EL (cell line): ENCODE measurements at places on chromosomes 13 and 19.

DNA sequence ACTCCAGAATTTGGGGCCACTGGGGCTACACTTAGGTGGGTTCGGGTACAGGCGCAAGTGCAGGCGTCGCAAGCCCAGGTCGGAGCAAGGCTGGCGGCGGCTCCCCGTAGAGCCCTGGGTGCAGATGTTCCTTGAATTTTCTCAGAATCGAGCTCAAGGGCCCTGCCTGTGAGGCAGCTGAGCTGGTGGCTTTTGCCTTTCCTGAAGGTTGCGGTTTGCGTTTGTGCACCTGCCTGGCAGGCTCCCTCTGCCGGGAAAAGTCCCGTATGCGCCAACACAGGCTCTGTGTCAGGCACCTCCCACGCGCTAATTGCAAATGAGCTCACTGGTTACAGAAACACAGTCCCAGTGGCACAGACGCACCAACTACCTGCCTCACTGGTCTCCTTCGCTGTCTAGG is 5.9 kb downstream of the DOHH start:
- DNase-seq, result no peak

- DNase-seq, result no peak
Measured at GRCh38 chr13:36628377-36629056, 45.3 kb upstream of the SERTM1 start.

DNA sequence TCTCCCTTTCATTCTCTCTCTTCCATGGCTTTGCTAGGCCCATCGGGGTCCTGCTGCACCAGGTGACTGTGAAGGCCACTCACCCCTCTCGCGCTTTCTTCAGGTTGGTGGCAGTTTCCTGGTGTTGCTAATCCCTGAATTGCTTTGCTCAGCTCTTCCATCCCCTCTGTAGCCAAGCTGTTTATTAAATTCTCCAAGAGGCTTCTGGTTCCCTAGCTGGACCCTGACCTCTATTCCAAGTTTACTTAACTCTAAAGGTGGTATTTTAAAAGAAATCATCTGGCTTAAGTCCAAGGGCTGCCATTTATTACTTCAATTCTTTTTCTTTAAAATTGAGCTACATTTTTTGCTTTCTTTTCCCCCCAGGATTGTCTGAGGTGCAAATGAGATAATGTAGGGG is 32.7 kb upstream of the MICU2 start:
- DNase-seq, result no peak

DNA sequence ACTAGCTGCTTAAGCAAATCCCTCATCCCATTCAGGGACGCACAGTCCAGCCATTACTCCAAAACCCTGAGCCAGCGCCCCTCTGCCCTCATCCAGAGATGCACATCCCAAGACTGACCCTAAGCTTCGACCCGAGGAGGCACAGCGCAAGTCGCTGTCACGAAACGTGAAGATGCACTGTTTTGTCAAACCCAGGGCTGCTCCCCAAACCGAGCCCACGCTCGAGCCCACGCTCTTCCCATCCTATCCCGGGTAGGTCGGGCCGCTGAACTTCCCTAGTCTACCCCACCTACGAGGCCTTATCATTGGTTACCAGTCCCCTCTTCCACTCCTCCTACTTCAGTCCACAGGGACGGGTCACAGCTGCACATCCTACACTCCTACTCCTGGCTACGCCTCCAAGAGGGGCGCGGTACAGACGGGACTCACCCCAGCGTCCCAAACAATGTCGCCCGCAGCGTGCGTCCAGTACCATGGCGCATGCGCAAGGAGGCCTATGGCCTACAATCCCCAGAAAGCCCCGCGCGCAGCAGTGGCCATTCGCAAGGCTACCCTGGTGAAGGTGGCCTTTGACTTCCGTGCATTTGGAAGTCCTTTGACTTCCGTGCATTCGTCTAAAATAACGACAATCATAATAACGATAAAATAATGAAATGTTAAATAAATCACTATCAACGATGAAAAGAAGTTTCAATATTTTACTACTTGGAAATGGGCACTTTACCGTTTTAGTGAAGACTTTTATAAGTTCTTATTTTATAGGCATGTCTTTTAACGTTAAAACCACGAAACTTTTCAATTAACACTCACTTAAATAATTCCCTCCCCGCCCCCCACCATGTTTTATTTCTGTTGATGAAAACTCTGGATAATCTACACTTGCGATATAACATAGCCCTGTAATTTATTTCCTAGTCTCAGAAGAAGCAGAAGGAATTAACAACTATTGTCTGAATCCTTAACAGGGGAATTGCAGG is at the start of gene ZNF285:
Gene ZNF285, minus strand, starts transcription at position 470 of the 977 bp plus-strand sequence. CDS start 4,395 bp downstream, outside the sequence.
- DNase-seq, result peak; percentile 98

DNA sequence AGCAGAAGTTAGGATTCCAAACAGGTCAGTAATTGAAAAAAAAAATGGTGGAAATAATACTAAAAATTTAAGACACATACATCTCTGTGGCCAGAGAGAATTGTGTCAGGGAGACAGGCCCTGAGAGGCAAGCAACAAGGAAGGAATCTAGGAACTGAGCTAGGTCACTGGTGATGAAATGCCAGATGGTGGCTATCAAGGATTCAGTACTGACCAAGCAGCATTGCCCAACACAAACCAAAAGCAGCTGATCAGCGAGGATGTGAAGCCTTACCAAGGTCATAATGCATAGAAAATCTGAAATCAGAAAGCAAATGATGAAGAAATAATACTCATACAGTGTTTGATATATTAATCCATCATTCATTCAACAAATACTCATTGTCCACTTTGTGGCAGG is 905.0 kb downstream of the GPC5 start:
- DNase-seq, result no peak

DNA sequence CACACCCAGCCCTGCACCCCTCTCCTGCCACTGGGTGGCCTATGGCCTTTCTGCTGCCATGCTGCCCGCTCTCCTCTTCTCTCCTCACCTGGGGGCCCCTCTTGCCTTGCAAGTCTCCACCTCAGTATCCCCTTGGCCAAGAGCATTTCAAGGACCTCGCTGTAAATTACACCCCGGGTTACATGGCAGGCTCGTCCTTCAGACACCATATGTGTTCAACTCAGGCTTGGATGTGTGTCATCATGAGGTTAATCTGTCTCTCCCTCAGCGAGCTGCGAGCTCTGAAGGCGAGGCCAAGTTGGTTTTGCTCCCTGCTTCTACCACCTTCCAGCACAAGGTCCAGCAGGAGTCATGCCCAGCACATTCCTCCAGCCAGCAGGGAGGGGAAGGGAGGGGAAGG is 74.8 kb upstream of the TM9SF2 start:
- DNase-seq, result no peak

DNA sequence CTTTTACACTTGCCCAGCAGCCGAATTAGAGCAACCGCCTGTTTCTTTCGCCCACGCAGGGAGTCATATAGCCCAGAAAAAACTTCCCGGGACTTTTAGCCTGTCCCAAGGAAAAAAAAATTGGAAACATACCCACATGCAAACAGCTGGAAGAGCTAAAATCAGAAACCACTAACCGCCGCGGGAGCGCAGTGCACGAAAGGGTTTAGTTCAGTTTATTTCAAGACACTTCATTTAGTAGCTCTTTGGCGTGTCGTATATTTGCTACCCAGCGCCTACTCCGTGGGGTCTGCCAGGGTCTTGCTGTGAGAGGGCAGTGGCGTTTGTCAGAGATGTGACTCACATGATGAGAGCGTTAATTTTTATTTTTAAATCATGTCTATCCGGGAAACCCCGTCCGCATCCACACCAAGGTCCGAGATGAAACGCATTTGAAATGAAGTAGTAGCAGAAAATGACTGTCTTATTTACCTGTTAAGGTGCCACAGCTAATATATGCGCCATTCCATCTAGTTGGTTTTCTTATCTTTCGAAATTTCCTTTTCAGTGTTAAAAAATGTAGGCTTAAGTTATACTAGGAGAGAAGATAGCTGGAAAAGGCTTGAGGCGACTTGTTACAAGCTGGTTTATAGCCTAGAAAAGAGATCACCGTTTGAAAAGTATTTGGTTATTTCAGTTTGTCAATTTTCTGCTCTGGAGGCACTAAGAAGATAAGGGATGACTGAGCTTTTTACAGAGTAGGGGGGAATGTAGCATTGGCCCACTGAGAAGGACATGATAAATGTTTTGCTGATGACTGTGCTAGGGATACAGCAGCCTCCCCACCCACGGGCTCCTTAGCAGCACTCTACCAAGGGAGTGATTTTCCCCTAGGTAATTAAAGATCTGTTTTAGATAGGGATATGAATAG is 1.7 kb downstream of the KLF5 start:
- DNase-seq, result peak; percentile 76

DNA sequence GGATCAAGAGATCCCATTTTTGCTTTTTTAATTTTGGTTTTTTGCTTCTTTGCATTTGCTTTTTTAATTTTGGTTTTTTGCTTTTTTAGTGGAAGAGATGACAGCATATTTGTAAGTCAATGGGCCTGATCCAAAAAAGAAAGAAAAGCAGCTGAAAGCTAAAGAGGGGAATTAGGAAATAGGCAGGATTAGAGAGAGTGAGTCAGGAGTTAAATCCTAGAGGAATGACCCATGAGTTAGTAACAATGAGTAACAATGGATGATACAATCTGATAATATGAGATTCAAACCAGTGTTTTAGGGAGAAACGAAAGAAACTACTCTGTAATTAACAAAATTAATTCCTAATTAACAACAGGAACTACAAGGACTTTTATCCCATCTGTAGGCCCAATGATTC is 111.2 kb upstream of the SGCG start:
- DNase-seq, result peak; percentile 61

- no peak for DNase-seq
Measured at GRCh38 chr19:34241513-34242337, 12.6 kb upstream of the GARRE1 start.

DNA sequence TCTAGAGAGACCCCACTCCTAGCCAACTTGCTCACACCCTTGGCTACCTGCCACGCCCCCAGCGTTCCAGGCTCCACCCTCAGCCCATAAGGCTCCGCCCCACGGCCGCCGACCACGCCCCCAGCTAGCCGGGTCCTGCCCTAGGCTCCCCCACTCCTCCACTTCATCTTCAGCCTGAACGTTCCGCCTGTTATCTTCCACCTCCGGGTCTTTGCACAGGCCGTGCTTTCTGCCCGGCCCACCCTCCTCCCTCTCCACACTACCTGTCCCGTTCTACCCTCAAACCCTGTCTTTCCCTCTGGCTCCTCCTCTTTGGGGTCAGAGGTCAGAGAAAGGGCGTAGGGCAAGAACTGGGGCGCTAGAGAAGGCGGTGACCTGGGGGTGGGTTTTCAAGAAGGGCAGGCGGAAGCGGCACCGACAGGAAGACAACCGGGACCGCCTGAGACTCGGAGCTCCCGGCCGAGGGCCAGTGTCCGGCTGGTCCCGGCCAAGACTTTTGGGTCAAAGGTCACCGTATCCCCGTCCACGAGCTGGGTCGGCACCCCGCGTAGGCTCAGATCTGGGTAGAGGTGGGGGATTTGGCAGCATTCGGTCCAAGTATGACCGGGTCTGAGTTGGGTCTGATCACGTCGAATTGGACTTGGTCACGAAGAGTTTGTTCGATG is 2.2 kb downstream of the PDE4C start:
- peak; percentile 23 for DNase-seq

DNA sequence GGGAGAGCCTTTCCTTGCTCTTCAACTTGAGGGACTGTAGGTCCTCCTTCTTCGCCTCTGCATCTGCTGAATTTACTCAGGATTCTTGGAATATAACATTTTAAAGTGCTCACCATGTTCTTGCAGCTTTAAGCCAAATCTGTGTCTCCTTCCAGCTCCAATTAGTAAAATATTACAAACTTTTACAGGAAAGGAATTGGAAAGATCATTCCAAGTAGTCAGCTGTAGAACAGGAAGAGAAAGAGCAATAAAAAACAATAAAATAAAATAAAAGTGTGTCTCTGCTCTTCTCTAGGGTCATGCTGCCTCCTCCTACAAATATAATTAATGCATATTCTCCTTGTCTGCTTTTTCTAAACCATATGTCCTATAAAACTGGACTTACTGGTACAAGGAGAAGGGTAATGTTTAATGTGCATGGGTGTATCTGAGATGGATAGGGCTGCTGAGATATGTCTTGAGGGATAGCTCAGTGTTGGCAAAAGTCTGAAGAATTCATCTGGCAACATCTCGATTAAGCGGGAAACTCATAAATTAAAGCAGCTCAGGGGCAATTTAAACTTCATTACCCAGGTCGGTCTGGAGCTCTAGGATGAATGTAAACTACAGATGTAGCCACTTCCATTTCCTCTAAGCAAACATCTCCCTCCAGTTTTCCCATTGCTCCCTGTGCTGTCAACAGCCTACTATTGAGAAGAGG is 25.0 kb downstream of the ENOX1 start:
- no peak for DNase-seq

GRCh38 chr13:112991609-112992008 is 22.6 kb downstream of the MCF2L start:
- no peak for DNase-seq

- no peak for DNase-seq
Measured at GRCh38 chr19:10093295-10094186, 7.4 kb downstream of the SHFL start.

GRCh38 chr13:98780451-98780850 is 28.0 kb upstream of the SLC15A1 start:
- DNase-seq, result no peak

DNA sequence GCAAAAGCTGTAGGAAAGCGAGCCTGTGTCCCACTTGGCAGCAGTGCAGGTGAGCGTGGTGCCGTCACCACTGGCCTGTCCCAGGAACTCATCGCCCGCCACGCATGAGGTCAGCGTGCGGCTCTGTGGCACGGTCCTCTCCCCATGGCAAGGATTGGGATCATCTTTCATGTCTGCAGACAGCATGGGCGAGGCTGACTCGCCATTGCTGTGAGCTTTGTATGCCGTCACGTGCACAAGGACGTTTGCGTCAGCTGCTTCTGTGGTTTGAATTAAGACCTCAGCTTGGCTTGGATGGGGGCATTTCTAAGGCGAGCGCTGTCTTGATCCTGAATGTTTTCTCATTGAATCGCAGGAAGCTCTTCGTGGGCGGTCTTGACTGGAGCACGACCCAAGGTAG is 9.8 kb downstream of the DAZAP1 start:
- no peak for DNase-seq

- DNase-seq, result no peak
Measured at GRCh38 chr13:41130356-41130755, 2.2 kb downstream of the KBTBD6 start.

DNA sequence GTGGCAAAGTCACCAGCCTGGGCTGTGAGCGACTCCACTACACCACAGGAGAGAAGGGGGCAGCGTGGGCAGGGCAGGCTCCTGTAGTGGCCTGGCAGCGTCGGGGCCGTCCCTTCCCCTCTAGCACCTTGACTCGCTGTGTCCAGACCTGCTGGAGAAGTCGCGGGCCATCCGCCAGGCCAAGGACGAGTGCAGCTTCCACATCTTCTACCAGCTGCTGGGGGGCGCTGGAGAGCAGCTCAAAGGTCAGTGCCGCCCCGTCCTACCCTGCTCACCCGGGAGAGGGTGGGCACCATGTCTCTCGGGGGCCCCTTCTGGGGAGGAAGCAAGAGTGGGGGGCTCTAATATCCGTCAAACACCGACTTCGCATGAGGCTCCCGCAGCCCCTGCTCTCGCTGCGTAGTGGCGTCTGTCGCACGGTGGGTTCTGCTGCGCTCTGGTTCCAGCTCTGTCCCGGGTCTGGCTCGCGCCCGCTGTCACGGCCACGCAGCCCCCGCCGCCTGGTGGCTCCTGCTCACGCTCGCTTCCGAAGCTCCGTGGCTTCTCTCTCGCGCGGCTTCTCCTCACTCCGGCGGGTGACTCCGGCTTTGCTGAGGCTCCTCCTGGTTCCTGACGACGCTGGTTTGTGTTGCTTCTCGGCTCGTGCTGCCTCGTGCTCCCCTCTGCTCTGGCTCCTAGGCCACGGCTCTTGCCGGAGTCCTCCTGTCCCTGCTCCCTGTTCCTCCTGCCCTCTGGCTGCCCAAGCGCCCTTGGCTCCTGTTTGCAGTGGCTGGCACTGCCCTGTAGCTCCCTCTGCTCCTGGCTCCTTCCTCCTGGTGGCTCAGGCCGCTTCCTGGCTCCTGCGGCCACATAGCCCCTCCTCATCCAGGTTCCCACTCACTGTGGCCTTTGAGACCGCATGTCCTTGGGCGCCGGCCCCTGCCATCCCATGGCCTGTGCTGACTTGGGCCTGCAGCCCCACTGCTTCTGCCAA is 27.2 kb downstream of the MYH14 start:
- no peak for DNase-seq
